Fibroblast of skin of back (primary cell): ENCODE measurements at places on chromosomes 6 and 20.

- DNase-seq: no peak
Observed at GRCh38 chr20:32918296-32918695, 59.6 kb downstream of the EFCAB8 start.

DNA sequence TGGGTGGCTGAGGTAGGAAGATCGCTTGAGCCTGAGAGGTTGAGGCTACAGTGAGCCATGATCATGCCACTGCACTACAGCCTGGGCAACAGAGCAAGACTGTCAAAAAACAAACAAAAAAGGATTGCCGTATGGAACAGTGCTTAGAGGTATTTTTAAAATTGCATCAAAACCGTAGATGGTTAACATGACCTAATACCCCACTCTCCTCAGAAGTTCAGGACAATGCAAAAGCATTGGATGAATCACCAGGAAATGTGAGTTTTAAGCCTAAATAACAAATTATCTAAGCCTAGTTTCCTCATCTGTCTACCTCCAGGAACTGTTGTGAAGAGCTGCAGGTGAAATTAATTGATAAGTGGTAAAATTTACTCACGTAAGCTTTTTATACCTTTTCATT lies 123.8 kb upstream of the ID4 start:
- DNase-seq: peak; percentile 36

GRCh38 chr6:127484212-127484863 lies 25.1 kb upstream of the KIAA0408 start:
- peak; percentile 73 for DNase-seq

DNA sequence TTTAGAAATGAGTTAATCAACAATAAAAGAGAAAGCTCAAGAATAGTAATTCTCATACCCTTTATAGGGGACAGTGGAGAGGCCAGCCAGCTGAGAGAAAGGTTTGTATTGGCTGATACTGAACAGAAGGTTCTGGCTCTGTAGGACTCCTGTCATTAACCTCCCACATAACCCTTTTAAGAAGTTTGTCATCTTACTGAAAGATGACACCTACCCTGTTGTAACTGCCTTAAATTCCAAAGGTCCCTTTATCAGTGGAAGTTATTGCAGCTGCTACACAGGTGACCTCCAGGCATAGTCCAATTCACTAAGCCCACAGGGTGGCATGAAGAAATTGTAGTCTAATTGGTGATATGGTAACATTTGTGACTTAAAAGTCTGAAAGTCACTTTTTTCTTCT lies 790.1 kb downstream of the TENT5A start:
- no peak for DNase-seq

DNA sequence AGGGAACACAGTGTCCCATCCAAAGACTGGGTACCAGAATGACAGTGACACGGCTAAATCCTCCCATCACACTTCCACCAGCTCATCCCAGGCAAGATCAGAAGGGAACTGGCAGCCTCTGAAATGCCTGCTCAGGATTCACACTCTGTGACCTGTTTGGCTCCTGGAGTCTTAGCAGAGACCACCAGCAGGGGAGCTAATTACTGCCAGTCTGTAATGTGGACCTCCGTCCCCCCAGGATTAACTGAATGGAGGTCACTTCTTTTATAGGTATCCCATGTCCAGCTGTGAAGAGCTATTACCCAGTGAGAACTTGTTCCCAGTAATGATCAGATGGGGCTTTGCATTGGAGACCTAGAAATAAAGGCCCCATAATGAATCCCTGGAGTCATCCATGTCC lies 45.2 kb downstream of the DEFB114 start:
- no peak for DNase-seq

GRCh38 chr6:93218096-93218495 lies 201.3 kb downstream of the EPHA7 start:
- DNase-seq: no peak

- no peak for DNase-seq
Observed at GRCh38 chr6:152587473-152587872, 49.7 kb downstream of the SYNE1 start.

- no peak for DNase-seq
Observed at GRCh38 chr6:42779521-42779920, 2.3 kb upstream of the BICRAL start.

DNA sequence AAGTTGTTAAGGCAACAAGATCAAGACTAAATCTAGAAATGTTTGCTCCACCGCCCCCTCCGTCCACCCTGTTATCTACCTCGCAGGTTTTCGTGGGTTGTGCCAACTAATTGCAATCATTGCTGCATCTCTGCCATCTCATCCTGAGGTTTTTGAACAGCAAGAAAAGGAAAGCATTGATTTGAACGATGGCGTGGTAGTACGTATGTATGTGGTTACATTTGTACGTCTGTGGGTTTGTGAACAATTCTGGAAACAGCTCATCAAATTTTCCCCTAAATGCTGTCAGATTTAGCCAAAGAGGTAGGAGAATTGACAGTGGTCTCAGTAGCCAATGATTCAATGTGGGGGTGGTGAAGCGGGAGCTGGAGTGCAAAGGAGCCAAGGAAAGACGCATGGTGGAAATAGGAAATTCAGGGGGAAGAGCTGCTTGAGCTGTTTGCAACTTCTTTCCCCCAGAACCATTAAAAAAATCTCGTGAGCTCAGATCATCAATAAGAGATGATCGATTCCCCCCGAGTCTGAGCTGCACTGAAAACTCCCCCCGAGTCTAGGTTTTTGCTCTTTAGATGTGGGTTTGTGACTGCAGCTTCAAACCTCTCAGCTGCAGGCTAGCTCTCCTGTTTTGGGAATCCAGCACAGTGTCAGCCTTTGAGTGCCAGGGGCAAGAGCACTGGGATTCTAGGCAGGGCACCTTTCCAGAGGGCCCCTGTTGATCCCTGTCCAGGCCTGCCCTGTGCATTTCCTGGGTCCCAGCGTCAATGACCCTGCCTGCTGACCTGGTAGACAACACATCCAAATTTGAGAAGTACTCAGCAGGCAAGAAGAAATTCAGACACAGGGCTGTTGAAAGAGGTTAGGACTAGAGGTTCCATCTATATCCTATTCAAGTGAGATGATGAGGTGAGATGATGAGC lies 72.6 kb upstream of the LY86 start:
- no peak for DNase-seq

- DNase-seq: no peak
Observed at GRCh38 chr6:154842833-154843232, 109.6 kb downstream of the SCAF8 start.

DNA sequence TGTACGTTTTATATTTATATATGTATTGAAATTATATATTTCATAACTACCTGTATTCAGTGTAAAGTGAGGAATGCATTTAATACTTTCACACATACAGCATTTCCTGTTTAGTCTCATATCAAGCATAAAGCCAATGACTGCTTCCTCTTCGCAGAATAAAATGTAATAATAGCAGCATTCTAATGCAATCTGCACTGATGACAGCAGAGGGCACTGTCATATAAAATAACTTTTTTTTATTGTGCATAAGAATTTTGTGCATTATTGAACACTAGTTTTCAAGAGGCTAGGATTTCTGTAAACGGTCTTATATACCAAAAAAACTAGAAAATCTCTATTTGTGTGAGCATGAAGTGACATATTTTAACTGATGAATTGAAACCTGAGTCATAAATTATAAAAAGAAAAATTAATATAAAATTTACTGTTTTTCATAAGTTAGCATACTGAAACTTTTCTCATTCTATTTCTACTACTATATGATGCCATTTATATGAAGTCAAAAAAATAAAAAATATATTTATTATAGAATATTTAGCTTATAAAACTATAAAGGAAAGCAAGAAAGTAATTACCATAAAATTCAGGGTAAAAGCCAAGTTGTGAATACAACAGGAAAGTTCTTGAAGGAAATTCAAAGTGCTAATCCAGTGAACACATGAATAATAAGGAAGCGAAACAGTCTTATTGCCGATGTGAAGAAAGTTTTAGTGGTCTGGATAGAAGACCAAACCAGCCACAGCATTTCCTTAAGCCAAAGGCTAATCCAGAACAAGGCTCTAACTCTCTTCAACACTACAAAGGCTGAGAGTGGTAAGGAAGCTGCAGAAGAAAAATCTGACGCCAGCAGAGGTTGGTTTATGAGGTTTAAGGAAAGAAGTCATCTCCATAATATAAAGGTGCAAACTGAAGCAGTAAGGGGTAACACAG lies 36.3 kb downstream of the RNF146 start:
- peak; percentile 55 for DNase-seq

DNA sequence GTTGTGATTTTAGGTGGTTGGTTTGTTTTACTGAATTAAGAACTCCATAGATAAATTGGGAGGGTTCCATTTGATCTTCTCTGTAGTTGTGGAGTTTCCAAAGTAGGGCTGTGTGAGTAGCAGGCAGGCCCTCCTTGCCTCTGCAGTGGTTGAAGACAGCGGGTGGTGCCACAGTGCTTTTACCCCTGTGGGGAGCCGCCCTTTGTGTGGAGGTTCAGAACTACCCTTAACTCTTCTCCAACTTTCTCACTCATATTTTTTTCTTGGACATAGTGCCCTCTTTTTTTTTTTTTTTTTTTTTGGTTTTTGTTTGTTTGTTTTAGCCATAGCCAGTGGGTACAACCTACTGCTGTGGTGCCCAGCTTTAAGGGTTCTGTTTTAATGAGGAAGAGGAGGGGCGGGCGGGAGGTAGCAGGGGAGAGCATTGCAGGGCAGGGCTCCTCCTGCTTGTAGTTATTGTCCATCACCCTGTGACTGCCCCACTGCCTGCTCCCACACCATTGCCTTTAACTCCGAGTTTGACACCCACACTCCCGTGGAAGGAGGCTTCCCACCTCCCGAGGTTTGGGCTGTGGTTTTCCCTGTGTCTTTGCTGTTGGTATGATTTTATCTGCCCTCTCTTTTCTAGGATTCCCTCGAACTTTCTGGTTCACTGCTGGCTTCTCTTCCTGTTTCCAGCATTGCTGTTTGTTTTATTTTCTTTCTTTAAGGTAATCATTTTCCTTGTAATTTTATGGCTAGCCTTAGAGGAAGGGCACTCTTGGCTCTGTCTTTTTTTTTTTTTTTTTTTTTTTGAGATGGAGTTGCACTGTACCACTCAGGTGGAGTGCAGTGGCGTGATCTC lies 50.7 kb downstream of the TIAM2 start:
- DNase-seq: no peak

DNA sequence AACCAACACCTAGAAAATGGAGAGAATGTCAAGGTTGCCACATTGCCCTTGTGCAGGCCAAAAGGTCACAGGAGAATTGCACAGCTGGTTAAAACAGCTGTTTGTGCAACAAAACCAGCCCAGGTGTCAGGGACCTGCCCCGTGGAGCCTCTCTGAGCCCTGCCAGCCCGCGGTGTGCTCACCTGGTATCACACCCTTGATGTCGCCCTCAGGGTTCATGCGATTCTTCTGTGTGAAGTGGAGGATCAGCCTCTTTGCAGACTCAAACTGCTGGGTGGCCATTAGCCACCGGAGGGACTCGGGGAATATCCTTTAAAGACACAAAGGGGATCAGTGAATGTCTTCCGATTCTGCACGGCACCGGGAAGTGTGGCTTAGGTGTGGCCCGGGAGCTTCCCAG lies 39.2 kb downstream of the PSMG4 start:
- no peak for DNase-seq

DNA sequence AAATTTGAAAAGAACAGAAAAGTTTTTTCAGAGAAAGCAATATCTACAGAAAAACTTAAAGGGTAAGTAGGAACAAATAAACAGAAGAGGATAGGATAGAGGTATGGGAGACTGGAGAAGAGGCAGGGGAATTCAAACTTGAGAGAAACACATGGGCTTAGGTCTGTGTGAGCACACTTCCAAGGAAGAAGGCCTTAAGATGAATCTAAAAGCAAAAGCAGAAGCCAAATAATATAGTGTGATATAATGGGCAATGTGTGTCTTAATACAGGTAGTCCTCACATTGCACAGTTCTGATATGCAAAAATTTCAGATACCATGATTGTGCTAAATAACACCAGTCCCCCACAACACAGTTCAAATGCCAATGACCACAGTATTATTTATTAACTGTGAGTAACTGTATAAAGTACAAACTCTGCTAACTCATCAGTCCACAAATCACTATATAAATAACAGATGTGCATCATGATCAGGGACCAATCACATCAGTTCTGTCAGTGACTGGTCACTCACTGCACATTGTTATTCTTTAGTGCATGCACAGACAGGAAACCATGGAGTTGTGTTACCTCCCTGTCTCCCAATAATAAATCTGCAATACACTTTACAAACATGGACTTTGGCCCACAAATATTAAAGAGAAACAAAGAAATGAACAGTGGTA lies 18.6 kb downstream of the SNX14 start:
- DNase-seq: peak; percentile 79

- DNase-seq: peak; percentile 74
Observed at GRCh38 chr6:71250099-71250602, 38.5 kb upstream of the OGFRL1 start.

- DNase-seq: no peak
Observed at GRCh38 chr6:126076992-126077664, 90.8 kb downstream of the TRMT11 start.

DNA sequence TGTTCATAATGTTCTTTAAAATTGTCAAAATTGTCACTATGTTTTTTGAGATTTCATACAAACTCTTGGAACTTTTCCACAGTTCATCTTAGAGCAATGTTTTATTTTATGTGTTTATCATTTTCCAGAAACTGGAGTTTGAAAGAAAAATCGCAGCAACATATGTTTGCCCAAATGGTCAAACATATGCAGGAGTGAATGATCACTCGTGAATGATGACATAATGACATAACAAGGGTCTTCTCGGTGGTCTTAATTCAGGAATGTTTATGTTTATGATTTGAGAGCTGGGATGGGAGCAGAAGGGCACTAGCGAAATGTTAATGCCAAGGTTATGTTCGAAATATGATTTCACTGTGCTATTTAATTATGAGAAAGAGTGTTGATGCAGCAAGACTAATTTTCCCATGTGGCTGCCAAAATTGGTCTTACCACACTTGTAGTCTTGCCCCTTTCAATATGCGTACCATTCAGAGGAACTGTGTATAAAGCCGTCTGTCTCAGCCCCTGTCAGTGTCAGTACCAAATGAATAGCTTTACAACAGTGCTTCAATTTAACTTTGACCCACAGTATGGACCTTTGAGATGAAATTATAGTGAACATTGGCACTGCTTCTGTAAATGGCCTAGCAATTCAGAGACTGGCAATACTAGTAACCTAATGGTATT lies 152.3 kb downstream of the CARMIL1 start:
- no peak for DNase-seq

- no peak for DNase-seq
Observed at GRCh38 chr20:56843386-56843785, 214.3 kb downstream of the TFAP2C start.

GRCh38 chr6:1230689-1231605 lies 81.0 kb upstream of the FOXQ1 start:
- no peak for DNase-seq

DNA sequence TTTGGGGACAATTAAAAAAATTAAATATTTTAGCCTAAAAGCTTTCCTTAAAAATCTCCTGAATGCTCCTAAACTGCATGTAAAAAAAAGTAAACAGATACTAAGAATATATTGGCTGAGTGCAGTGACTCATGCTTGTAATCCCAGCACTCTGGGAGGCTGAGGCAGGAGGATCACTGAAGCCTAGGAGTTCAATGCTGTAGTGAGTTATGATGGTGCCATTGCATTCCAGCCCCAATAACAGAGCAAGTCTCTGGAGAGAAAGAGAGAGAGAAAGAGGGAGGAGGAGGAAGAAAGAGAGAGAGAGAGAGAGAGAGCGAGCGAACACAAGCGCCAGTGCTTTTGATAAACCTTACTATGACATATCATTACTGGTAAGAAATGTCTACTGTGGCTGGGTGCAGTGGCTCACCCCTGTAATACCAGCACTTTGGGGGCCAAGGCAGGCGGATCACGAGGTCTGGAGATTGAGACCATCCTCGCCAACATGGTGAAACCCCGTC lies 58.8 kb downstream of the FKBP5 start:
- DNase-seq: peak; percentile 22

- peak; percentile 59 for DNase-seq
Observed at GRCh38 chr6:42028234-42029061, 21.9 kb upstream of the TAF8 start.

- no peak for DNase-seq
Observed at GRCh38 chr6:10048370-10049297, 366.2 kb downstream of the TFAP2A start.
